Fibroblast of skin of left biceps (primary cell): ENCODE measurements at places on chromosomes 2 and 18.

DNA sequence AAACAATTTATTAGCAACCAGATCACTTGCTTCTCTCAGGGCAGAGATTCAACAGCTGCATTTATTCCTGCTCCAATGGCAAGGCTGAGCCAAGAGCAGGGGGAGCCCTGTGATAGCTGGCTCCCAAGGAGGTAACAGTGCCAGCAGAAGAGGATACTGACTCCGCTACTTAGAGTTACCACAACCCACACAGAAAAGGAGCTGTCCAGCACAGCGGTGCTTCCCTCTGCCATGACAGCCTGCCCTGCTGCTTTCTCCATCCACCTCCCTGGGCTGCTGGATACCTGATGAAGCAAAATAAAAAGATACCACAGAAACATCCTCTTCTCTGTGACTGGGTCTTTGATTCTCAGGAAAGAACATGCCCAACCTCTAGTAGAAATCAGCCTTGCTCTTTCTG lies 467.2 kb downstream of the LRRTM4 start:
- no peak for DNase-seq

DNA sequence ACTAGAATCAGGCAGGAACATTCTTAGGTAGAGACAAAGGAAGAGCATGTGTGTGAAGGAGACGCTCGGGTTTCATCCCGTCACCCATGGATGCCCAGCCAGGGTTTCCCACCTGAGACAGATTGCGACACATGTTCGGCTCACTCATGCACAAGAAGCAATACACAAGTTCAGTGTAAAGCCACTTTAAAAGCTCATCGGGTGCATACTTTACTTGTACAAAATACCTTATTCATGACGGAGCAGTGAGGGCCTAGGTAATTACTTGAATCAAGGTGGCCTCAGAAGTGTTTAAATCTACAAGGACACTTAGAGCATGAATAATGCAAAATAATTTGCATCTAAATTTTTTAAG lies 42.0 kb downstream of the ZEB2 start:
- DNase-seq: no peak

GRCh38 chr2:221554769-221555493 lies 17.2 kb downstream of the EPHA4 start:
- DNase-seq: no peak

- DNase-seq: no peak
Observed at GRCh38 chr2:71181316-71181715, 45.6 kb downstream of the PAIP2B start.

GRCh38 chr2:30310371-30310770 lies 79.0 kb downstream of the LBH start:
- DNase-seq: no peak

GRCh38 chr2:18976168-18976961 lies 382.1 kb downstream of the OSR1 start:
- peak; percentile 82 for DNase-seq

- DNase-seq: no peak
Observed at GRCh38 chr2:136736236-136736635, 29.1 kb upstream of the THSD7B start.

- DNase-seq: no peak
Observed at GRCh38 chr18:49011291-49011746, 60.6 kb upstream of the SMAD7 start.

GRCh38 chr2:191539068-191539467 lies 138.9 kb upstream of the NABP1 start:
- no peak for DNase-seq

DNA sequence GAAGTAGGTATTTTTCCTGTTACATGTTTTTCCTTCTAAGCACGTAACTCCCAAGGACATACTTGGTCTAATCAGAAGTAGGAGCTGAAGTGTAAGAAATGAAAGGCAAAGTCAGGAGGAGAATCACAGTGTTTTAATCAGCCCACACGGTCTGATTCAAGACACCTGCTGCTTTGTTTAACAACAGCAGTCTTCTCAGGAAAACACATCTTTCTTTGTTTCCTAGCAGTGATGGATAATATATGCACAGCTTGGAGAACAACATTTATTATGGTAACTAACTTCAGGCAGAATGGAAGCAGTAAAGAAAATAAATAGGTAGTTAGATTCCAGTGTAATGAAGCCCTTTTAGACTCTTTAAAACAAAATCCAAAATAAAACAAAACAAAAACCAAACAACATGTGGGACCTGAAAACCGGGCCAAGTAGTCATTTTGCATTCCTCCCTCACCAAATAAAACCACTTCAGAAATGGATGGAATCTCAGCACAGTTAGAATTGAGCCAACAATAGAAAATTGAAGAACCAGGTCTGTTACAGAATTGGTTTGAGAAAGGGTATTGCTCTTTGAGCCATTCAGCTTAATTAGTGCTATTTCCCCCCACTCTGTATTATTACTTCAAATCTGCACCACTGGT lies 61.1 kb upstream of the UGP2 start:
- no peak for DNase-seq

- peak; percentile 41 for DNase-seq
Observed at GRCh38 chr2:9333591-9334171, 89.6 kb downstream of the ITGB1BP1 start.

GRCh38 chr2:133526530-133527300 lies 41.5 kb downstream of the NCKAP5 start:
- DNase-seq: no peak

GRCh38 chr2:3594493-3595281 lies at the start of gene COLEC11:
Gene COLEC11, plus strand, starts transcription at chr2:3595112. Its CDS starts 9,229 bp downstream, at chr2:3604341.
- no peak for DNase-seq

DNA sequence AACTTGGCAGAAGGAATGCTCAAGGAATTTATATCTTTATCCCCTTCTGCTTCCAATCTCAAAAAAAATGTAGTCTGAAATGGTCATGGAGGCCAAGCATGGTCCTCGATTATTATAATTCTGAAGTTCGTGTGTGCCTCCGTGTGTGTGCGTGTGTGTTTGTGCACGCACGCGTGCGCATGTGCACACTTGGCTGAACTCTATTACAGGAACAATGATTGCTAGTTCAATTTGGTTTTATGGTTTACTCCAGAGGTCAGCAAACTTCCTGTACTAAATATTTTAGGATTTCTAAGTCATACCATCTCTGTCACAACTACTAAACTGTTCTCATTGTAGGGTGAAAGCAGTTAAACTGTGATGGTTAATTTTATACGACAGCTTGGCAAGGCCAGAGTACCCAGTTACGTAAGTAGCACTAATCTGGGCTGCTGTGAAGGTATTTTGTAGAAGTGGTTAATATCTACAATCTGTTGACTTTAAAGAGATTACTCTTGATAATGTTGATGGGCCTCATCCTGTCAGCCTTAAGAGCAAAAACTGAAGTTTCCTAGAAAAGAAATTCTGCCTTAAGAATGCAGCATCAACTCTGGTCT lies 5.8 kb upstream of the MARCHF7 start:
- DNase-seq: no peak

DNA sequence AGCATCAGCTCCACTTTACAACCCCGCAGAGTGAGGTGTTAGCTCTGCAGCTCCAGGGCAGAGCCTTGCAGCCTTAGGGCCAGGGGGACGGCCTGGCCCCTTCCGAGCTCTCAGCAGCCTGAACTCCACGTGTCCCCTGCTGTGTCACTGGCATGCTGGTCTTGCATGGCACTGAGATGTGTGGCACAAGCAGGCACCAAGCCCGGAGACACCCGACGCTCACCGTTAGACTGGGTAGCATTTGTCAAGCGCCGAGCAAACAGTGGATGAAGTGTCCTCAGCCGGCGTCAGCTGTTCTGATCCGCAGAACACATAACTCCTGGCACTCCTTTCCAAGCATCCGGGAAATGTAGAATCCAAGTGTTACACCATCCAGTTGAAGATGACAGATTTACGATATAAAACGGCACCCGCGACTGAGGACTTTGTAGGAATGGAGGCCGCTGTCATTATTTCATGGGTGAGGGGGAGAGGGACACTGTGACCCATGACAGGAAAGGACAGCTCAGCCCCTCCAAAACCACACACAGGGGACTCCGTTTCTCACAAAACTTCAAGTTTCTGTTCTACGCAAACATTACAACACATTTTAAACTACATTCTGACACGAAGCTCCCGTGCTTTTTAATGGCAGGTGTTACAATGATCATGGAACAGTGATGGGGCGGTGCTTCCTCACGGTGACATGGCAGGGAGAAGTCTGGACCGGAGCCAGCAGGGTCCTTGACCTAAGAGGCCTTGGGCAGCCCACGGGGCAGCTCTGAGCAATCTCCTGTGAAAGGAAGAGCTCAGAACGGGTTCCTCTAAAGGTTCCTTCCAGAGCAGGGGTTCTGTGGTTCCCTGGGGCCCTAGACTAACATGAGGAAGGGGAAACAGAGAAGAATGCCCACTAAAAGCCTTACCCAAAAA lies 89.4 kb downstream of the HDAC4 start:
- no peak for DNase-seq

GRCh38 chr2:109217362-109218086 lies 88.5 kb downstream of the SH3RF3 start:
- no peak for DNase-seq

DNA sequence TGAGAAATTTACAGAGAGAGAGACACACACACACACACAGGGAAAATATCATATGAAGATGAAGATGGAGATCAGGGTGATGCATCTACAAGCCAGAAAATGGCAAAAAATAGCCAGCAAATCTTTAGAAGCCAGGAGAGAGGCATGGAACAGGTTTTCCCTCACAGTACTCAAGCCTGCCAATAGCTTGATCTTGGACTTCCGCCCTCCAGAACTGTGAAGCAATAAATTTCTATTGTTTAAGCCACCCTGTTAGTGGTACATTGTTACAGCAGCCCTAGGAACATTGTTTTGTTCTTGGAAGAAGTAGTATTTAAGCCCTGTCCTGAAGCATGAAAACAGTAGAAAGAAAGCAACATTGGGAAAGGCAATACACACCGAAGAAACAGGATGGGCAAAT lies 292.0 kb upstream of the LRP1B start:
- DNase-seq: no peak

DNA sequence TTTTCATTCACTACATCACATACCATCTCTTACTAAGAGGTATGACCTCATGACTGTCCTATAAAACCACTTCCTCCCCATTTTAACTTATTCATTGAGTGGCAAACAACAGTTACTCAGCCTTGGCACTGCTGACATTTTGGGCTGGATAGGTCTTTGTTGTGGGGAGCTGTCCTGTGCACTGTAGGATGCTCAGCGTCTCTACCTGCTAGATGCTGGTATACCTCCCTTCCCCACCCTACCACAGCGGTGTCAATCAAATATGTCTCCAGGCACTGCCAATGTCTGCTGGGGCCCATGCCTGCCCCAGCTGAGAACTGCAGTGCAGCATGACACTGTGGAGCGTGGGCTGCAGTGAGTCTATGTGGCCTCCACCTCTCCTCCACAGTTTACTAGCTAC lies 76.3 kb upstream of the MGAT4A start:
- no peak for DNase-seq

DNA sequence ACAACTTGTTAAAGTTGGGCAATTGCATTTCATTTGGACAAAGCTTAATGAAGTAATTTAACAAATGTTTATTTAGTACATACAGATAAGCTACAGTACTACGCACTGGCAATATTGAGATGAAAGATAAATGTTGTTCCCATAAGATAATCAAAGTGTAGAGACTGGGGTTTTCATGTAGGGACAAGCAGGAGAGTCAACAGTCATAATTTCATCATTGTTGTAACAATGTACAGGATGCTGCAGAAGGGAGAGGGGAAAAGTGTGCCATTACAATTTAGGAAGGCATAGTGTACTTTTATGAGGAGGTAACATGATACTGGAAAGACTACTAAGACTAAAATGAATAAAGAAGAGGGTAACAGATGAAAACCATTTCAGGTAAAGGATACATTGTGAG lies 441.6 kb downstream of the ERBB4 start:
- no peak for DNase-seq

DNA sequence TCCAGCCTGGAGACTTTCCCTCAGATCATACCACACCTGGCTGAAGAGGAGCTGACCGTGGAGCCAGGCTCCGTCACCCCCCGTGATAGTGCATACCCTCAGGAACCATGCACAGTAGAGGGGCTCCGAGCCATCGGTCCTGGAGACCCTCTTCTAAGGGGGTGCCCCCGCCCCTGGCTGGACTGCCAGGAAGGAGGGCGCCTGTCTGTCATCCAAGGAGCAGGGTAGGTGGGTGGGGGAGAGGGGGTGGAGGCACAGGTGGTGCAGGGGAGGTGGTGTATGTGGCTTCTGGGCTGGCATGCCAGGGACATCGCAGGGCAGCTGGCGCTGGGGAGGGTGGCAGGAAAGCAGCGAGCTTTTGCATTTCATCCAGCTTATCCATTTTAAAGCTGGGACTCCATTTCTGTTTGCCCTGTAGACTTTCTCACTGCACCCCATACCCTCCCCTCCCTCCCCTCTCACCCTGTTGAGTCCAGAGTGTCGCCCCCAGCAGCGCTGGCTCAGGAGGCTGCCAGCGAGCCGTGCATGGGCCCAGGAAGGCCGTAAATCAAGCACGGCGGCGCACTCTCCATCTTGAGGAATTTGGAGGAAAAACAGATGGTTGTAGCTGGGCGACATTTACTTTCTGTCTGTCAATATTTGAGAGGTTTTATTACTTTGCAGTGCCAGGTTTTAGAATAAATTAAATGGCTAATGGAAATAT lies 56.2 kb upstream of the HS6ST1 start:
- DNase-seq: no peak

GRCh38 chr18:67455890-67456501 lies 60.5 kb downstream of the DSEL start:
- no peak for DNase-seq

- no peak for DNase-seq
Observed at GRCh38 chr2:179511105-179511789, 246.6 kb upstream of the SESTD1 start.

- no peak for DNase-seq
Observed at GRCh38 chr2:19114754-19115231, 243.6 kb downstream of the OSR1 start.

DNA sequence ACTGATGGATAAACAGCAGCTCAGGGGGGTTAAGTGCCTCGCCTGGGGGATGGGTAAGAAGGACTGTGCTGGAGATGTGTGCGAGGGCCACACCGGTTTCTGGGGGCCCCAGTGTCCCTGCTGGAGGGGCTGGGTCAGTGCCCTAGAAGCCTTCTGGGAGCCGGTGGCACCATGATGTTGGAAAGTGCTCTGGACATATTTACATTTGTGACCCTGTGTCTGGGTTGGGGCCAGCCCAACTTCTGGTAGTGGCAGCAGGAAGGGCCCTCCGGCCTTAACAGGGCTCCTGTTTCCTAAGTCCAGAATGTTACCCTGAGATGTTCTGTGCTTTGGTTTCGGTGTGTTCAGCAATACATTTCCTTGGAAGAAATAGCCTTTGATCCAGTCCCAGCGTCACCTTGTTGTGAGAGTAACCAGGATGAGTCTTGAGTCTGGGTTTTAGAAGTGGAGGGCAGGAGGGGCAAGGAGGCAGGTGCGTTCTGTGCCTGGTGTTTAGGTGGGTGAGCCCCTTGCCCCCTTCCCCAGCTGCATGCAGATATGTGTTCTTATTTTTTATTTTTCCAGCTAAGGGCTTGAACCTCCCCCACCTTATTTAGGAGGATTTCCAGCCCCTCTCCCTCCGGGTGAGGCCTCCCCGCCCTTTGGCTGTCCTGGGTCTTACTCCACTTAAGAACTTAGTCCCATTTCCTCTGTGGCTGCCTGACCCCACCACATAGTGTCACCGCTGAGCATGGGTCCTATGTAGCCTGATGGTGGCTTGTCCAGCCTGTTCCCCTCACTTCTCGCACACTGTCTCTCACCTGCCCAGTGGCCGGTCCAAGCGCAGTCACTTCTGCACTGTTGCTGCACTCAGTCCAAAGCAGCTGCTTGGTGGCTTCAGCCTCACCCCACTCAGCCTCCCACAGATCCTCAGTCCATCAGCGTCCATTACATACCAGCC lies 132.7 kb upstream of the HS6ST1 start:
- DNase-seq: no peak

GRCh38 chr2:122034344-122034743 lies 278.9 kb downstream of the TSN start:
- DNase-seq: no peak

- DNase-seq: no peak
Observed at GRCh38 chr2:221106241-221106640, 465.9 kb downstream of the EPHA4 start.
